ENCODE measurements at places on chromosomes 5 and 9.

- no peak for DNase-seq
These were observed 196.3 kb downstream of the TRIO start for GRCh38 chr5:14339468-14339867.

DNA sequence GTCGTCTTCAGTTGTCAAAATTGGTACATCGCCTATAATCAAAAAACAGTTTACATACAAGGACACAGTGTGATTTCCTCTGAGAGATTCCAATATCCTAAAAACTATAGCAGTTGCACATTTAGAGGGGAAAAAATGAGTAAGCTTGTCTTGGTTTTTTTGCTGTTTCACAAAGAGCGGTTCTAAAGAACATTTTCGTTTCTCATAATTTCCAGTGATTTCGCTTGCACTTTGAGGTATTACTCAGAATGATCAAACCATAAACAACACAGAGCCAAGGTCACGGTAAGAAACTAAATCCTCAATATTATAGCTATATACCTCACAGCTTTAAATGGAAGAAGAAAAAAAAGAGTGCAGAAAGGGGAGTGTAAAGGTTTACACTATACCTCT, 861 bp downstream of the MTX3 start:
- no peak for DNase-seq

DNA sequence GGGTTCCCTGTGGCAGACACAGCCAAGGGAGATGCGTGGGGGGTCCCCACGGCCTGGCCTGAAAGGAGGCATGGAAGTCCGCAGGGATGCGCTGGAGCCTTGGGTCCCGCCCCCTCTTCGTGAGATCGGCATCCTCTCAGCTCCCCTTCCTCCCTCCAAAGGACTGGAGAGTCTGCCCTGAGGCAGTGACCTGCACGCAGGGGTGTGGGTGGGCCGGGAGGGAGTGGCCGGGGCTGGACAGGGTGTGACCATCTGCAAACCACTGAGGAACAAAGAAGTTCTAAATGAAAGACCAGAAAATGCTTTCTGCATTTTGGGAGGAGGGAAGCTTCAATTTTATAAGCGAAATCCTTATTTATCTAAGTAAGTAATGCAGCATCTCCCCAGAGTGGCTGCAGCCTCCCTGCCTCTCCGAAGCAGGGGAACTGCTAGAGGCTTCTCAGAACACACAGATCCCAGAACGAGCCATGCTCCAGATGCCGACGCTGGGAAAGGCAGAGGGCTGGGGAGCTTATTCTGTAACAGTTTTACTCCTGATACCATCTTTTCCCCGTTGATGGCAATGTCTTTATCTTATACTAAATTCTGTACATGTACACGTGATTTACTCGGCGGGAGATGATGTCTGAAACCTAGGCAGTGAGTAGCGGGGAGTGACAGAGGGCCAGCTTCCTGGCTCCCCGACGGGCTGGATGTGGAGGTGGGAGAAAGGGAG, 221.7 kb downstream of the FANCC start:
- DNase-seq, result no peak

GRCh38 chr5:20648981-20649380, 661.0 kb upstream of the CDH18 start:
- DNase-seq, result no peak

DNA sequence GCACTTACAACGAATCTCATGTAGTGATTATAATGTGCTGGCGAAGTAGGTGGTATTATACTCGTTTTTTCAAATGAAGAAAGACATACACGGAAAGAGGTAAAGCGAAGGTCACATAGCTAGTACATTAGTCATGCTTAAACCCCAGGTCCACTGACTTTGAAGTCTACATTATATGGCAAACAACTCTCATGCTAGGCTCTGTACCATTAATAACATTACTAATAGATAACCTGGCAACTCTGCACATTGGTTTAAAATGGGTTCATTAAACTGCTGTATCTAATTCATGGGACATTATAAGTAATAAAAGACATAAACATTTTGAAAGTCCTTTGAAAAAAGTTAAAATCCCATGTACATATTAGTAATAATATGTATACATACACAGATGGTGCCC, 21.2 kb downstream of the FYB1 start:
- DNase-seq, result peak; percentile 71

- DNase-seq, result no peak
These were observed 82.1 kb downstream of the SH3TC2 start for GRCh38 chr5:148980731-148981130.

- no peak for DNase-seq
These were observed 335 bp downstream of the ROPN1L start for GRCh38 chr5:10441992-10442435.

GRCh38 chr9:74824654-74825053, 63.1 kb downstream of the TRPM6 start:
- peak; percentile 43 for DNase-seq

DNA sequence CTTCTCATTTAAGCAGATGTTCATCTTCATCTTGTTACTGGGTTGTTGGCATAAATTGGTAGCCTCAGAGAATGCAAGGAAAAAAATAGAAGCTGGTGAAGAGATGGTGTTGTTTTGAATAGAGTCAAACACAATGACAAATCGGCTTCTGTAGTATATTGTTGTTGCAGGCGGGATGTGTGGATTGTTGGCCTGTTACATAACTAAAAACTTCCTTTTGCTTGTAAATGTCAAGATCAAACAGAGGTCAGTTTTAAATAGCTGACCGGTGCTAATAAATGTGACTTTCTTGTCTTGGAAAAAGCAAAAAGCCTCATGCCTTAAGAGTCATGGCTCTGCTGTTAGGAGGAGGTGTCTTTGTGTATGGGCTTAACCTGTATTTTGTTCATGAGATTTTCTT, 59.2 kb downstream of the CCDC192 start:
- no peak for DNase-seq

DNA sequence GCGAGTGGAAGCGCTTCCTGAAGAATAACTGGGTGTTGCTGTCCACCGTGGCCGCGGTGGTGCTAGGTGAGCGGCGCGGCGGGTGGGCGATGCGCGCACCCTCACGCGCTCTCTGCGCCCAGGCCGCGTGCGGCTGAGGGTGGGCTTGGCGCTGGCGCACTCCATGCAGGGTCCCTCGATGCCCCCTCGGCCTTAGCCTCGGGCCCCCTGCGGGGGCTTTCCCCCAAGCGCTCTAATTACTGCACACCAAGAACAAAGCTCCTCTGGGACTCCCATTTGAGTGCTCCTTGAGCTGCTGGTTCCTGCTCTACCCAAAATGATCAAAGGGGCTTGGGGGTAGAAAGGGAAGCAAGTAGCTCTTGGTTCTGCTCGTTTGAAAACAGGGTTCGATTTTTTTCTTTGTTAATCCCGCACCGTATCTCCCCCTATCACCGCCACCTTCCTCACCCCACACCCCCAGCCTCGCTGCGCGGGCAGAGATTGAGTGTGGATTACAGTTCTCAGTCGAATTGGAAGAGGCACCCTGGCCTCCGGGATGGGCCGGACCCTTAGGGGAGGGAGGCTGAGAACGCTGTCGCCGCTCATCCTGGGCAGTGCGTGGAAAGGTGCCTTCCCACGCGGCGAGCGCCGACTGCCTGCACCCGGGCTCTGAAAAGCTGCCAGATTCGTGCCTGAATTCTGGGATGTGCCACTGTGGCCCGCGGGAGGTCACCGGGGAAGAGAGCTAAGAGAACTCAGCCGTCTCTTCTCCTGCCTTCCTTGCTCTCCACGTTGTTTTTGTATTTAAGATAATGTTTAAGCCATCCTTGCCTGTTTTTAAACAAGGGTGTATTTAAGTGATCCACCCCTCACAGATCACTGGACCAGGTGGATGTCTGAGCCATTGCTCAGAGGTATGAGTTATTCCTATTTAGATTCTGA, 697 bp downstream of the SLC1A1 start:
- DNase-seq, result no peak

DNA sequence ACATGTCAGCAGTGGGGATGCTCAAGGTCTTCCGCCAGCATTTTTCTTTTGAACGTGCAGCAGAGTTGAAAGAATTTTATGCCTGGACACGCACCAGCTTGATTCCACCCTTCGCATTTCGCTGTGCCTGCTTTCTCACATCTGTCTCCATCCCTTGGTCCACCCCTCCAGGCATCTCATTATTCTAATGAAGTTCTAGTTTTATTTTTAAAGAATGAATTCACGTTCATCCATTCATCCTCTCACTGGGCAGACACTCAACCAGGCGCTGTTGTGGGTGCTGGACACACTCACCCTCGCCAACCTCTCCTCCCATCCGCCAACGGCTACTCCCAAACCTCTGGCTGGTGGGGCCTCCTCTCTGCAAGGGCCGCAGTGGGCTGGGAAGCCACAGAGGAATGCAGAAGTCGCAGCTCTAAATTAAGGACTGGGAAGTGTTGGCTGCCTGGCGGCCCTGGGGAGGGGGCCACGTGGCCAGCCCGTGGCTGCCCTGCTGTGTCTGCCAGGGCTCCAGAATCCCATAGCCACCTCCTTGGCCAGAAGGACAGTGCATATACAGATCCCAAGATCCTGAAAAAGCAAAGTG, 6.7 kb downstream of the SUSD3 start:
- DNase-seq, result no peak

Data from epithelial cell of prostate (primary cell).